Activated effector memory CD4-positive, alpha-beta T cell treated with Interleukin-2 at 50 U/mL for 16 hours (primary cell): ENCODE measurements at places on chromosomes 5 and 9.

DNA sequence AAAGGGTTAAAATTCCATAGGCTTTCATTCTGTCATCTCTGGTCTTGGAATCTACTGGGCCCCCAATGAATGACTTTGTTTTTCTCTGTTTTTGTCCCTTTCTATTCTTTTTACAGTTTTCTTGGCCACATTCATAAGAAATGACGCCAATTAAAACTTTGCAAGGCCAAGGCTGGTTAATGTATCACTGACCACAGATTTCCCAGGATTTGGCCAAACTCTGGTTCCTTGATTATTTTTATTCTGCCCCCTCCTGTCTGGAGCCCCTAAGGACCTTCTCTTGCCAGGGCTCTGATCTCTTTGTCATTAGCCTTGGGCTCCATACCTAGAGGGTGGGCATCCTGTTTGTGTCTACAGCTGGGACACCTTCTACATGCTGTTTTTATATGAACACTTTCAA, 388.9 kb upstream of the PAPPA start:
- no peak for DNase-seq

DNA sequence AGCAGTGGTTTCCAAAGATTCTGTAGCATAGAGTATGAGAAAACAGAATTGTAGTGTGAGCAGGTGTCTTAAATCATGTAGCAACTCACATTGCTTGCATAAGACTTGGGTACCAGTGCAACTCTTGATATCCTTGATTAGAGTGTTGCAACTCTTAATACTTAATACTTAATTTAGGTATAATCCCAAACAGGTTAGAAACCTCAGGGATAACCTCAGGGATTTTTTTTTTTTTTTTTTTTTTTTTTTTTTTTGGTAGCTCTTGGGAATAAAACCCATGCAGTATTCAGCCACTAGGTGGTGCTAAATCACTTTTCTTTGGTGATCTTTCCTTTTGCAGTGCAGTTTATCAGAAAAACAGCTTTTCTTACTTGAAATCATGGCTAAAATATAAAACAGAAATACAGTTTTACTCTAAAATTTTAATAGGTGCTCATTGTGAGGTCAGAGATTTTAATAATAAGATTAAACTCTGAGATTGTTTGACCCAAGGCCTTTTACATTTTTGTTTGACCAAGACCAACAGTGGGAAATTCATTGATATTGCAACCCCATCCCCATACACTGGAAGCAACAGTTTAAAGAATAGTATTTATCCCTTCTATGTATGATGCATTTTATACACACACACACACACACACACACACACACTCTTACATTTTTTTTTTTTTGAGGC, 55.3 kb downstream of the ERAP1 start:
- DNase-seq: no peak

DNA sequence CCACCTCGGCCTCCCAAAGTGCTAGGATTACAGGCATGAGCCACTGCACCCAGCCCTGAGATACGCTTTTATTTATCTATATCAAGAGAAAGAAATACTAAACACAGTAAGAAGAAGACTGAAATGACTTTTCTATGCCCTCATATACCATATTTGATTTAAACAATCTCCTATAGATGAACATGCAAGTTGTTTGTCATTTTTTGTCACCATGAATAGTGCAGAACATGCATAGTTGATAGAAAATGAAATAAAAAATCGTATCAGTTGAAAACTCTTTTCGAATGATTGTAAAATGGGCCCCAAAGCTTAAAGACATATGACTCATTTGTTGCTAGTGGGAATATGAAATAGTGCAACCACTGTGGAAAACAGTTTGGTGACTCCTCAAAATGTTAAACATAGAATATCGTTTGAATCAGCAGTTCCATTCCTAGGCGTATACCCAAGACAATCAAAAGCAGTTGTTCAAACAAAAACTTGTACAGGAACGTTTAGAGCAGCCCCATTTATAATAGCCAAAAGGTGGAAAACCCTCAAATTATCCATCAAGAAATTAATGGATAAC, 61.4 kb upstream of the ANKH start:
- no peak for DNase-seq

DNA sequence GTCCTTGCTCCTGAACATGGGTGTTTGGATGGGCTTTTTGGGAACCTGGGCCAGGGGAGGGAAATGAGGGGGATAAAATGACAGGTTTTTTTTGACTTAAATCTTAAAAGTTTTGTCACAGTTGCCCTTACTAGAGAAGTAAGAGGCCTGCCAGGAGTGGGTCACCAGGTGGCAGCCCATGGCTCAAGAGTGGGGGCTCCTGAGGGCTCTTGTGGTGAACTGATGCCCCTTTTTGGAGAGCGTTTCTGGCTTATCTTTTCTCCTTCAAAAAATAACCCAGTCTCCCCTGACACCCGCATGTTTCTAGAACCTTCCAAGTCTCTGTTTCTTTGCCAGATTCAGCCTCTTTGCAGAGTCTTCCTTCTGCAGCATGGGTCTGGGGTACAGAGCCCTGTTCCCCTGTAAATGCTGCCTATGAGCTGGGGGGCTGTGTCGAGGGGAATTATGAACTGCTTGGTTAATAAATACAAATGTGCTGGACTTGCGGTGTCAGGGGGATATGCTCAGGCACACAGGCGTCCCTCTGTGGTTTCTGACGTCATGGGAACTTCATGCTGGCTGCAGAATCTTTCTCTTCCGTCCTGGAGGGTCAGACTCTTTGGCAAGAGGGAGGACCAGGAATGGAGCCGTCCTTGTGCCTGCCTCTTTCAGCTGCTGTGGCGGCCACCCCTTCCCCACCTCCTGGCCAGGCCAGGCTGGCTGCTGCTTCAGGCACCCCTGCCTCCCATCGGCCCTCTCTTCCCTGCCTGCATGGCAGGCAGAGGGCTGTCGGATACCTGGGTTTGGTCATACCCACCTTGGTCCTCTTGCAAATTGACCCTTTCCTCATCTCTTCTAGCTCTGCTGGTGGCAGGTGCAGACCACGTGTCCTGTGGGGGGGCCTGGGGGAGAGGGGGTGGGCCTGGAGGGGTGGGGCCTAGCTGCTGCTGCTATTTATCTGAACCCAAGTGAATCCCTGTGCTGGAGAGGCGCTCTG, 30.1 kb downstream of the PTPA start:
- DNase-seq: no peak

DNA sequence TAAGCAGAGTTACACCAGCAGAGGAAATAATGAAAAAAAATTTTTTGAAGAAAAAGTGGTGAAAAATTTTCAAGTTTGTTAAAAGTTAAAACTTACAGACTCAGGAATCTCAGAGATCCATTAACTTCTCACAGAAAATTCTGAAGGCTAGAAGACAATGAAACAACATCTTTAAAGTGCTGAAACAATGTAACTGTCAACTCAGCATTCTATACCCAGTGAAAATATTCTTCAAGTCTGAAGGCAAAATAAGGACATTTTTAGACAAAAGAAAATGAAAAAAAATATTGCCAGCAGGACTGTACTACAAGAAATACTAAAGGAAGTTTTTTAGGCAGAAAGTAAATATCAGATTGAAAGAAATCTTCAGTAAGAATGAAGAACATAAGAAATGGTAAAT, 36.7 kb upstream of the RGMB start:
- no peak for DNase-seq

- DNase-seq: no peak
These were observed 225.3 kb upstream of the CLINT1 start for GRCh38 chr5:158084292-158084691.

GRCh38 chr5:178416919-178417318, 173.3 kb downstream of the COL23A1 start:
- no peak for DNase-seq

DNA sequence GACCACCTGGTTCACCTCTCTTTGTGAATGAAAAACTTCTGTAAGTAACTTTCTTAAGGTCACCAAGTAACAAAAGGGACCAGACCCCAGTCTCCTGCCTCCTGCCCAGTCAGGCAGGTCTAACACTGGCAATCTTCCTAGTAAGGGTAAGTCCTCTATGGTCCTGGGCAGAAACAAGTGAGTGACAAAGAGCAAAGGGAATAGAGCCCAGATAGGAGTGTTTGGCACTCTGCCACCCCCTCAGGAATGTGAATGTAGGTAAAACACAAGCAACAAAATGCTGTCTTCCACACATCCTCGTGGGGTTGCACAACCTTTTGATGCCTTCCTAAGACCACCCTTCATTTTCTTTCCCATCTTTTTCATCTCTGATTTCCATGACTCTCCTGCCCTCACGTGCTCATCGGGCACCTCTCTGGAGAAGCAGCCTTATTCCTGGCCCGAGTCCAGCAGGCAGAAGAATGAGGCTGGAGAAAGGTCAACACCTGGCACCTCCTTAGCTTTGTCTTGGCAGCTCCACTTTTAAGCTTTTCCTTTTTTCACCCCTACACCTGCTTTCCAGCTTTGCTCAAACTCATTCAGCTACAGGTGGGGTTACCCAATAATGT, 90.2 kb upstream of the LHFPL2 start:
- DNase-seq: no peak

DNA sequence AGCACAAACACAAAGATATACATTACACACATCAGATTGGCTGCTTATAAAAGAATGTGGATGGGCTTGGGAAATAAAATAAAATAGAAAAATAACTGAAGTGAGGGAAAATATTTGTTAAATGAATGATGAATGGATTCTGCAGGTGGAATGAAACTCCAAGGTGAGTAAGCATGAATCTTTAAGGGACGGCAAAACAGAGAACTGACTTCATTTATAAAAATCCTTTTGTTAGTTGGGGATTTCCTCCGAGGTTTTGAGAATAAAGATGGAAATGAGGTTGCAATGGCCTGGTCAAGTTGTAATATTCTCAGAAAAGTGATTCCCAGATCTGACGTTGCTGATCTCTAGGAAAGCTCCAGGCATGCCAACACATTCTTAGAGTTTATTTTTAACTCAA, 20.9 kb upstream of the SEMA6A start:
- DNase-seq: no peak

DNA sequence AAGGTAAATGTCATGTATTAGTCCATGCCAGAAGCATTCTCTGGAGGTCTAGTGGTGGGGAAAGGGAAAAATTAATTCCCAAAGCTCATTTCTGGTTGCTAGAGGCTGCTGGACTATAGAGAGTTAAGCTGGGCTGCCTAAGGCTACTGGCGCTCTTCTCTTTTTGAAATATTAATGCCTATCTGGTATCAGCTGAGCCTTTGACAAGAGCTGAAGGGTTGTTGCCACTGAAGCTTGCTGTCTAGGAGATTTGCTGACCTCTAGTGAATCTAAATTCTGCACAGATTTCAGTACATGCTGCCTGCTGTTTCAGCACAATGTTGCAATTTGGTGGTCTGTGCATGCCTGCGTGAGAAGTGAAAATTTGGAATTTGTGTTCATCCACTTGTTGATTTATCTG, 29.1 kb upstream of the PLCXD3 start:
- DNase-seq: no peak

GRCh38 chr5:57082441-57083067, 91.3 kb upstream of the GPBP1 start:
- no peak for DNase-seq

DNA sequence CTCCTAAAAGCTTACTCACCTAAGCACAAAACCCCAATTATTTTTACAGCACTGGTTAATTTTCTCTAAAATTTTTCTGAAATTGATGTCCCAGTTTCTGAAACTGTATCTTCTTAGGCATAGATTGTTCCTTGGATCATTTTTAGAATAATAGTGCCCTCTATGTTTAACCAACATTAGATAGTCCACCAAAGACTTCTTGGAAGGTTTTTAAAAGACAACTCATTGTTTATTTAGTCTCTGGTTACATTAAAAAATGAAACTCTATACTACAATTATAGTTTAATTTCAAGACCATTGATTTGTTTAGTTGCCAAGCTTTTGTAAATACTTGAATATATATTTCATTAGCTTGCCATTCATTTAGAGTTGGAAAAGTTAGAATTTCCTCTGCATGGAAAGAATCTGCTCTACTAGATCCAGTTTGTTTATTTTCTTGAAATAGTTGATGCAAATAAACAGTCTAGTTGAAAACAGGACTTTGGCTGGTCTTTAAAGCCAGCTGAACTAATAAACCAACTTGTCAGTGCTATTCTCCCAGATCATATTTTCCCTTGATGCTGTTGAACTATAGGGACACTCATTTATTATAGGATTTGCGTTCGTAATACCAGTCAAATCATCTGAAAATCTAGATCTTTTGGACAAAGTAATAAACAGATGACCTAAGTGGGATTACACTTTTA, 990.5 kb downstream of the TLE1 start:
- DNase-seq: no peak

GRCh38 chr5:159490507-159490906, 160.2 kb upstream of the IL12B start:
- no peak for DNase-seq

DNA sequence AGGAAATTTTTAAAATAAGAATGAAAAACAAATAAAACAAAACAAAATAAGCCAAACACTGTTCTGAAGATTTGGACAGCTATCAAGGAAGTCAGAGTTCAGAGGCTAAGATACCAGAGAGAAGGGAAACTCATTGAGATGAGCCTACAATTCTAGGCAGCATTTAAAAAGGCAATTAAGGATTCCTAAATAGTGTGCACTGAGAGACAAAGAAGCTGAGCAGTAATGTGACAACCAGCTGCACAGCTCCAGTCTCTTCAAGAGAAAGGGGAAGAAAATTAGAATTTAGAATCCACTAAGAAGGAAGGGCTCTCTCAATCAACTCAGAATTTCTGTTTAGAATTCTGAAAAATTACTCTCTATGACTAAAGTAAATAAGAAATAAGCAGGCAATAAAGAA, 246.7 kb upstream of the COX7C start:
- DNase-seq: no peak

DNA sequence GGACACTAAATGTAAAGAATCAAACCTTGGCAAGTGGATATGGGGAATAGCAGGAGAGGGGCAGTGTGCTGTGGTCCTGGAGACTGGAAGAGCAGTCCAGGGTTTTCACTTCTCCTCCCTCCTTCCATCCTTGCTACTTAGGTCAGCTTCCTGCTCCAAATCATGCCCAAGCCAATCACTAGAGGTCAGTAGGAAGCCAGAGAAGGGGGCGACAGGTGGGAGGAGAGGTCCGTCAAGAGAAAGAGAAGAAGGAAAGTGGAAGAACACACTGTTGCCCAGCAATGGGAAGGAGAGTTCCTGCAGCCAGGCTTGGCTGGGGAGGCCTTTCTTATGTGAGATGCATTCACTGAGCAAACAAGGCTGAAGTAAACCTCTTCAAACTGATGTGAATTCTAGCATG, 289.6 kb downstream of the DTWD2 start:
- no peak for DNase-seq

DNA sequence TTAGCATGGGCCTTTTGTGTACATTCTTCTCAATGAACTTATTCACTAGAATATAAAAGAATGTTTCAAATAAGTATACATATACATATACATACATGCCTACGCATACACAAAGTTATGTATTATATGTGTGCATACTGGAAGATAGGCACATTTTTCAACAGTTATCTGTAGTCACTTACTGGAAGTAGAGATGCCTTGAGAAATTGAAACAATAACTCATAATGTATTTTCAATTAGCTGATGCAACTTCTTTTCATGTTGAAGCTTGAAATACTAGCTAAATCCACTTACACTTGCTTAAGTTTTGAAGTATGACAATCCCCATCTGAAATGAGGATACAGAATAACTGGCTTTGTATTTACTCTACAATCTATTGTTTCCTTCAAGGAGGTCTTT, 469.0 kb upstream of the PTGER4 start:
- DNase-seq: no peak
